CD4-positive, alpha-beta T cell treated with Interleukin-17A for 4 hours (primary cell): ENCODE measurements at places on chromosomes 2 and 18.

DNA sequence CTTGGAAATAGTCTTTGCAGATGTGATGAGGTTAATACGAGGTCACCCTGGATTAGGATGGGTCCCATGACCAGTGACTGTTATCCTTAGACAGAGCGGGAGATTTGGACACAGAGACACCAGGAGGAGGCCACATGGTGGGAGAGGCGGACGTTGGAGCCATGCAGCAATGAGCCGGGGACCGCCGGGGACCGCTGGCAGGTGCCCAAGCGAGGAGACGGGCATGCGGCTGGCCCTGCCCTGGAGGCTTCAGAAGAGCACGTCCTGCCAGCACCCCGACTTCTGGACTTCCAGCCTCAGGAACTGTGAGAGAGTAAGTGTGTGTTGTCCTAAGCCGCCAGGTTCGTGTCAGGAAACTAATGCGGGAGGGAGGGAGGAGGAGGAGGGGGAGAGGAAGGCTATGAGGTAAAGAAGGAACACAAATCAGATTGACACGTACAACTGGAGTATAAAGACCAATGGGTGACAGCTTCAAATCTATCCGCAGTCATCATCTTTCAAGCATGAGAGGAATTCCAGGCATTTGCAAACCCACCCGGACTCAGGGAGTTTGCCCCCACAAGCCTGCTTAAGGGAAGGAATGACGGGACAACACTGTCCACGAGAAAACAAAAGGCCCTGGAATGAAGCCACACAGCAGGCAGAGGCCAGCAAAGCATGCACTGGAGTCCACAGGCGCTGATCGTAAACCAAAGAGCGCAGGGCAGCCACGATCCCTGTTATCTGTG, 11.6 kb upstream of the BOK start:
- DNase-seq = no peak

GRCh38 chr2:62292190-62292589, 96.3 kb downstream of the B3GNT2 start:
- DNase-seq = no peak

GRCh38 chr18:25164211-25164847, 187.6 kb downstream of the ZNF521 start:
- no peak for DNase-seq

DNA sequence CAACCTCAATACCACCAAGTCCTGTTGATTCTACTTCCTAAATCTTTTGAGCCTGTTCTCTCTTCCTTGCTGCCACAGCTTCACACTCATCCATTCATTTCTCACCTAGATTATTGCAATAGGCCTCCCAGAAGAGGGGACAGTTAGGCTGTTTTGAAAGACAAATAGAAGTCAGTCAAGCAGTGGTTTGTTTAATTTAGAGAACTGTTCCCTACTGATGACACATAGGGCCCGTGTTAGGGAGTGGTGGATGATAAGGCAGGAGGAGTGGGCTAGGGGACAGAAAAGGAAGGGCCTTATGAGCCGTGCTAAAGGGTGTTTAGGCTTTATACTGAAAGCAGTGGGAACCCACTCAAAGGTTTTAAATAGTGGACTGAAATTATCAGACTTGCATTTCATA, 59.6 kb upstream of the ZFP36L2 start:
- no peak for DNase-seq

DNA sequence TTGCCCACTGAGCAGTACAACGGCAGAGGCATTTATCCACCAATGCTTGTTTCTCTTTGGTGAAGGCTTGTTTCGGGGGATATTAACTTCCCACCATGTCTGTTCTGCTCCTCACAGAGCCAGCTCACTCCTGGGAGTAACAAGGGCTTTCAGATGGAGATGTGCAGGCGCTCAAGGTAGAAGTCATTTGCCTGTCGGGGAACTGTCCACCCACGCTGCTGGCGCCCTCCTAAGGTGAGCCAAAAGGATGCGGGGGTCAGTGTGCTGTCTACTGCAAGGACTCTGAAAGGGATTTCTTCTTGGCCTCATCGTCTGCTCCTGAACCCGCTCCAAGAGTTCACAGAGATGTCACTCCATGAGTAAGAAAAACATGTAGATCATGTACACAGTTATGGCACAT, 57.0 kb upstream of the CYRIA start:
- no peak for DNase-seq

GRCh38 chr2:62149708-62150107, 46.2 kb upstream of the B3GNT2 start:
- DNase-seq = no peak

- no peak for DNase-seq
These were observed 99.1 kb downstream of the SMAD2 start for GRCh38 chr18:47831351-47831750.

DNA sequence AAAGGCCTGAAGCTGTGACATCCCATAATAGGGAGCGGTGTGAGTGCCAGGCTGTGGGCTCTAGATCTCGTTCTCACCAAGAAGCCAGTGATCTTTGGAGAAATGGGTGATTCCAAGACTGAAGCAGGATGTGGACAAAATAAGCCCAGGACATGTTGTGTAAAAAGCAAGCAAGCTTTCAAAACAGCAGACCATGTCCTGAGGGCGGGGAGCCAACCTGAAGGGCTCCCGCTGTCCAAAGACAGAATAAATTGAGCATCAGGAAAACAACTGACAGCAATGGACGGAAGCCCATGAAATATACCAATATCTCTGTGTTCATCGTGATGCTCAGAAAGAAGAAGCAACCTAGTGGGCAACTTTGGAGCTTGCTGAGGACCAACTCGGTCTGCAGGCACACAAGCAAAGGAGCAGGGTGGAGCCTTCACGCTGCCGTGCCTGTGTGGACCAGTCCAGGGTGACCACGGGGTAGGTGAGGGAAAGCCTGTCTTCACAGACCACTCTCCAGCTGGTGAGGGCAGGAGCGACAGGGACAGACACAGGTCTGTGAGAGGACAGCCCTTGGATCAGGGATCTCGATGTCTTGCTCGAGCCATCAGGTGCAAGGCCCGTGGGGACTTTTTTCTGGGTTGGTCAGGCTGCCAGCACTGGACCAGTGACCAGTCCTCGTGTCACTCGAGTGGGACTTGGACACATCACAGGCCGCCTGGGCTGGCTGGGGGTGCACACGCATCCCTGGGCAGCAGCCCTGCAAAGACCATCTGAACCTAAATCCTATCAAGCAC, 21.5 kb downstream of the MTERF4 start:
- no peak for DNase-seq

DNA sequence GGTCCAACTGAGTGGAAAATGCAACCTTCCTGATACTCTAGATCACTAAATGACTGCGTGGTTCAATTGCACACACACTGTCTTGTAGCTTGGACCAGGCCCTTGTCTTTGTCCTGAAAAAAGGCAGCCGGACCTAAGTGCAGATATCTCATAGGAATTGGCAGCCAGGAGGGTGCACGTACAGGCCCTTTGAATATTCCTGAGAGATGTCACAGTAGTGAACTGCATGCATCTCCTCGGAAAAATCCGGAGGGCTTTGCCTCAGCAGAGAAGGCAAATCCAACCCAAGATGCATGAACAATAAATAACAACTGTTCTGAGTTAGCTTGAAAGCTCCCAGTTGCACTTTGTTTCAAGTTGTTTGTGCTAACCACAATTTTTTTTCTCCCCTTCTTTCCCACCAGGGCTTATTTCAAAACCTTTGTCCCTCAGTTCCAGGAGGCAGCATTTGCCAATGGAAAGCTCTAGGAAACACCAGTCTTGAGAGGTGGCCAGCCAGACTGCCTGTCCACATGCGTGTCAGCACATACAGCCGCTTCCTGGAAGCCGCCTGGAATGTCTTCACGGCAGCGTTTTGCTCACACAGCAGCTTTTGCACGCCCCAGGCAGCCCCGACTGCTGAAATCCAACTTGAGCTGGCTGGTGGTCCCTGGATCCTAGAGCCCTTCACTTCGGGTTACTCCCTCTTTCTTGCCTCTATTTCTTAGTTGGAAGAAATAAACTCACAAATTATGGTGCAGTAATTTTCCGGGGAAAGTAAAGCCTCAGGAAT, 54.4 kb upstream of the FOSL2 start:
- no peak for DNase-seq

- DNase-seq = no peak
These were observed 139.1 kb downstream of the IRS1 start for GRCh38 chr2:226660526-226660925.

GRCh38 chr2:140567734-140568133, 1563.1 kb downstream of the LRP1B start:
- DNase-seq = no peak

GRCh38 chr2:105845976-105846375, 101.3 kb downstream of the NCK2 start:
- DNase-seq = no peak

DNA sequence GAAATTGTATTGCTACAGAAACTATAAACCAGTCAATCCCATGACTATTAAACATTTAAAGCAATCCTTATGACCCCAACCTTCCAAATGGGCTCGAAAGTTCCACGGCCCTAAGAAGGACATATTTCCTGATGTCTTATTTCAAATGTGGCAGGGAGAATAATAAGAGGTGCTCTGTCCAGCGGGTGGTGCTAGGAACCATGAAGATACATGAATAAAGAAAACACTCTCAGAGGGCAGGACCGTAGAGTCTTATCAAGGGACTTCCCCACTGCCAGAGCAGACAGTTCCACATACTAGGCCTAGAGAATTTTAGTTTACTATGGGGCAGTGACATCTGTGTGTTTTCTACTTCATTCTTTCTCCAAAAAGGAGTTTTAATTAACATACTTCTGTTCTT, 187.1 kb upstream of the PIK3C3 start:
- no peak for DNase-seq

DNA sequence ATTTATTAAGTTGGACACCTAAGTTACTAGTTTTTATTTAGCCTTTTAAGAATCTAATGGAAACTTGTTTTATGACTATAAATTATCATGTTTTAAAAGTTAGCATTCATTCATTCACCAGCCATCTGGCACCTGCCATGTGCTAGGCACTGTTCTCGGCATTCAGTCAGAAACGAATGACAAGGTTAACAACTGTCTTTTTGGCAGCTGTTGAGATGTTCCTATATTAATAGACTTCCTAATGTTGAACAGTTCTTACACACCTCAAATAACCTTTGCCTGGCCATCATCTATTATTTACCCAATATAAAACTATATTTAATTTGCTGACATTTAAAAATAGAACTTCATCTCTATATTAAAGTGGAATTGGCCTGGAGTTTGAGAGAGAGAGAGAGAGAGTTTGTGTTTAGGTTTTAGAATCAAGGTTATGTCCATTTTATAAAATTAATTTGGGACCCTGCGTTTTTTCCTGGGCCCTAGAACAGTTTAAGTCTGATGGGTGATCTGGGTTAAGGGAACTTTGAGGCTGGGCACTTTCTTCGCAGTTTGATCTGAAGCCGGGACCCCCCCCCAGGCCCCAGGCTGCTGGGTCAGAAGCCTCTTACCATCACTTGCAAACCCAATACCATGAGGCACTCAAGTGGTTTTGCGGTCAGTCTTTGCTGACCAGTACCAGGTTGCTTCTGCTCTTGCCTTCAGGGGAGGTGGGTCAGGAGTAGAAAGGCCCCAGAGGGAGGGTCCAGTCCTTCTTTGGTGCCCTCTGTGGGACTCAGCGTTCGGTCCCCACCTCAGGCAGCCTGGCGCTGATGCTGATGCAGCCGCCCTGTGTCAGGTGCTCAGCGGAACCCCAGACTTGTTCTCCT, 48.3 kb upstream of the ASB1 start:
- DNase-seq = no peak

- DNase-seq = no peak
These were observed 28.9 kb downstream of the LDLRAD4 start for GRCh38 chr18:13247506-13247905.

- peak; percentile 34 for DNase-seq
These were observed 1.3 kb upstream of the LRP2 start for GRCh38 chr2:169363560-169364150.

GRCh38 chr2:62964671-62965070, 86.0 kb upstream of the OTX1 start:
- no peak for DNase-seq

DNA sequence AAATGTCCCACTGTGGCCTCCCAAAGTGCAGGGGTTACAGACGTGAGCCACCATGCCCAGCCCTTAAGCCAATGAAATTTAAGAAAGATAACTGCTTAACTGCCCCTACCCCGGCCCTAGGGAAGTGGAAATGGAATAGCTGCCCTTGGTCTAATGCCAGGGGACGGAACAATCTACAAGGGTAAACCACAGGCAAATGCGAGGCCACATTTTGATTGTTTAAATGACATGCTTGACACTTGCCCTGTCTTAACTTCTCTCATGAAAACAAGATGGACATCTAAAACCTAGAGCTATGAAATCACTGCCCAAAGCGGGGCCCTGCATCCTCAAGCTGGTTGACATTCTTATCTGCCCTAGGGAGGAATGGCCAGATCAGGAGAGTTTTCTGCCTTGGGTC, 5.5 kb upstream of the ITSN2 start:
- no peak for DNase-seq

DNA sequence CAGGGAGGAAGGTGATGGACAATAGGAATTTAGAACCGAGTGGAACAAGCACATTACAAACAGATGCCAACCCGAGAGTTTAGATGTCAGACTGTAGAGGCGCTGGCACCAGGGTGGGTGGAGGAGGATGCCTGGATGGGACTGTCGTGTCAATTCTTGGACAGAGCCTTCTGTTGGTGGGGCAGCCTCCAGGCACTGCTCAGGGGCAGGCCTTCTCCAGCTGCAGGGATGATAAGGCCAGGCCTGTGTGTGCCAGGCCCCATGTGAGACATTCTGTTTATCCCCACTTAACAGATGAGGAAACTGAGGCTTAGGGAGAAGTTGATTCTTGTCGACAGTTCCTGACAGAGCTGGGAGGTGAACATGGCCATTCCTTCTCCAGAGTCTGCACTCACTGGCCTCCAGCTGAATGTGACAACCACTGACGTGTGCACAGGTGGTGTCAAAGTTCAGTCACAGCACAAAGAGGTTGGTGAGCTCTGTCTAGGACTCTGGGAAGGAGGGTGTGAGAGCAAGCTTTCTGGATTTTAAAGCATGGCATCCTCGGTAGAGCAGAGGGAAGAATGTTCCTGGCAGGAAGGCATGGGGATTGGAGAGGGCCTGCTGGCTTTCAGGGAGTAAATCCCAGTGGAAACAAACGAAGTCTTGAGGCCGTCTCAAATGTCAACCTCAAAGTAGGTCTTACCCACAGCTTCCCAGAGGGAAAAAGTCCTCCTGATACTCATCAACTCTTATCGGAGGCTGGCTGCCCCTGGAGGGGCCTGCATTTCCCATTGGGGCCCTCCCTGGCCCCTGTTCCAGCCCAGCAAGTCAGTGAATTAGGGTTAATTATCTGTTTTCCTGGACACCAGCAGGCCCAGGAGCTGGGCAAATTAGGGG, 52.4 kb downstream of the GLI2 start:
- DNase-seq = no peak
